ENCODE measurements at places on chromosomes 1 and 21.

DNA sequence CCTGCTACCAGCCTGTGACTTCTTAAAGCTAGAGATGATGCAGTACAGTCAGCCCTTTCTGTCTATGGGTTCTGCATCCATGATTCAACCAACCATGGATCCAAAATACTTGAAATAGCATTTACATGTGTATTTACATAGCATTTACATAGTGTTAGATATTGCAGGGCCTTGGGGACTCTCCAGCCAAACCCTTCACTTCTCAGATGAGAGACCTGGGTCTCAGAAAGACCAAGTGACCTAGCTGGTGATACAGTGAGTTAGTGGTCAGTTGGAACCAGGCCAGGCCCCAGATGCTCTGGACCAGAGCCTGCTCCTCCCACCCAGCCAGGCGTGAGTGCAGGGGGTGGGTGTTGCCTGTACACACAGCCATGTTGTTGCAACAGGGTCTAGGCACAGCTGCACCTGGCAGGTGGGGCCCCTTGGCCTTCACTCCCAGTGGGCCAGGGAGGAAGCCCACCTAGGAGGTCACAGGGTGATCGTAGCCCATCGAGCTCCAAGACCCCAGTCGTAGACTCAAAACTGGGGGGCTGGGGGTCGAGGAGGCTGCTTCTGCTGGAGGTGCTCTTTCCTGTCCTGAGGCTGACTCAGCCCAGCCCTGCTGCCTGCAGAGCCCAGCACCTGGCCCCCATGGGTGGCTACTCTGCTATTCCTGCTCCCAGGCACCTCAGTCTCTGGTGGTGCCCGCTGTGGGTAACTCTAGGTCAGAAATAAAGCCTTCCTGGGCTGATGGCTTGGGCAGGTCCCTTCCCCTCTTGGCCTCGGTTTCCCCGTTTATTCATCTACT lies 7.7 kb downstream of the TMEM61 start:
- DNase-seq: no peak

DNA sequence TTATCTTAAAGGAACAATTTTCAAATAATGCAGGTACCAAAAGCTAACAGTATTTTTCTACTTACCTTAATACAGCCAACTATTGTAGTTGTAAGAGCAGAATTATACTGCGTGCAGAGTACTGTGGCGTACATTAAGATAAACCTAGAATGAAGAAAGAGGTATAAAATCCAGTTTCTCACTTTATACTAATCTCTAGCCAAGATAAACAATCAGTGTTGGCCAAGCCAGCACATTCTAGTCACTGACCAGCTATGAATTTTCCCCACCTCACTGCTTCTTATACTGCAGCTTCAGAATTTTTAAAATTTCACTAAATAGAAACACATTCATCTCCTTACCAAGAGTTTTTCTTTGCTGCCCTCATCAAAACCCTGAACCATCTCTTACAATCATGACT lies 33.6 kb downstream of the SLC35D1 start:
- no peak for DNase-seq

GRCh38 chr1:200150006-200150405 lies 122.5 kb downstream of the NR5A2 start:
- DNase-seq: no peak

- no peak for DNase-seq
Measured at GRCh38 chr1:33878392-33878791, 14.5 kb downstream of the HMGB4 start.

GRCh38 chr1:154729577-154729976 lies 121.6 kb upstream of the ADAR start:
- no peak for DNase-seq

DNA sequence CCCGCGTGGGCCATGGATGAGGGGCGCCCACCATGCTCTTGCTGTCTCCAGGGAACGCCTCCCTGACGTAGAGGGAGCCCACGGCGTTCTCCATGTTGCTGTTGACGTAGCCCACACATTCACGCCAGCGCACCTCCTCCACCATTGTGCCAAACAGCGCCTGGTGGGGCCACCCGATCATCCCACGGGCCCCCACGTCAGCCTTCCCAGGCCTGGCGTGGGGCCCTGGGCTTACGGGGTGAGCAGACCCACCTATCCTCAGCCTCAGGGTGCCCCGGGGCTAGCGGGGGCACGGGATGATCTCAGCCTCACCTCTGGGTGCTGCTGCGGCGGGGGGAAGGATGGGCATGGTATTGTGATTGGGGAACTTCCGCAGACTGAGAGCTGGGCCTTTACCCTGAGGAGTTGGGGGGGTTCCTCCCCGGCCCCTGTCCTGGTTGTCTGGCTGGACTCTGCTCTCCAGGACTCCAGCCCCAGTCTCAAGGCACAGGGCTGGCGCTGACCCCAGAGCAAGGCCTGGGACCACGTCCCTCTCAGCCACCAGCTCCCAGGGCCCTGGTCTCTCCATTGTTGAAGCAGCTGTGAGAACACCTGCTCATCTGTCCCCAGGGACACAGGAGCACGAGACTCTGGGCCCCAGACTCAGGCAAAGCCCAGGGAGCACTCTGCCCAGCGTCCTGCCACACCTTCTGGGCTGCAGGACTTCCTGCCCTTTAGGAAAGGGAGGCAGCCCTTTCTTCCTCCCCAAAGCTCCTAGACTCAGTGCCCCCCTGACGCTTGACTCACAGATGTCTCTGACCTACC lies 10.2 kb downstream of the PRXL2B start:
- DNase-seq: no peak

- DNase-seq: no peak
Measured at GRCh38 chr1:109802901-109803561, 39.3 kb upstream of the EPS8L3 start.

GRCh38 chr21:32494934-32495709 lies 82.6 kb downstream of the EVA1C start:
- no peak for DNase-seq

DNA sequence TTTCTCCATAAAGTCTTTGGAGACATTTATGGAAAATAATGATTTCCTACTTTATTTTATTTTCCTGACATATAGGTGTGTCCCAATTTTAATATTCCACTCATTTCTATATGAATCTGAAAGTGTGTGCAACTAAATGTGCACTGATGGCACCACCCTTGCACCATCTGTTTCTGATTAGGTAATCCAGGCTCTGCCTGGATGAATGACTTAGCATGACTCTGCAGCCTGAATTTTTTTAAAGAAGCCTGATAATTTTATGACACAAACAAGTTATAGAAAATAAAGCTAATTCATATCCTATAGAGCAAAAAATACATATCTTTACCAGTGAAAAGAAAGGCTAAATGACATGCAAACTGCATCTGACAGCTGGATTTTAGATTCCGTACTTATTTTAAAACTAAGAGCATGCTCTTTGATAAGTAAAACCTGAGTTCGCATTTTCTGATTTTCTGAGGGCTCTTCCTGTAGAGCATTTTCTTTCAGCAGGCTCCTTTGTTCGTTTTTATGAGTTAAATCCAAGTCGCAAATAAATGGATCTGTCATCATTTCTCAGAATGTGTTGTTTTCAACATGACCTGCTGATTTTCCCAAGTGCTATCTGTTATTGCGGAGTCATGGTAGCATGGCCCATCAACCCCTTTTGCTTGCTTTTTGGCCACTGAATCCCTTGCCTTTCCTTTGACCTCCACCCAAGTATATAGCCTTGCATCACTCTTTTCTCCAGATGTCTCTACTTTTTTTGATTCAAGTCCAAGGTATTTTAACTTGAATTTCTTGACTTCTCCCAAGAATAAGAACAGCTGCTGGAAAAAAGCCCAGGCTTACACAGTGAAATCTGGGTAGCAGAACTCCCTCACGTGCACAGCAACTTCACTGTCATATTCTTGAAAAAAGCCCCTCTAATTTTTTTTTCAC lies 52.8 kb upstream of the LYPLAL1 start:
- DNase-seq: no peak

DNA sequence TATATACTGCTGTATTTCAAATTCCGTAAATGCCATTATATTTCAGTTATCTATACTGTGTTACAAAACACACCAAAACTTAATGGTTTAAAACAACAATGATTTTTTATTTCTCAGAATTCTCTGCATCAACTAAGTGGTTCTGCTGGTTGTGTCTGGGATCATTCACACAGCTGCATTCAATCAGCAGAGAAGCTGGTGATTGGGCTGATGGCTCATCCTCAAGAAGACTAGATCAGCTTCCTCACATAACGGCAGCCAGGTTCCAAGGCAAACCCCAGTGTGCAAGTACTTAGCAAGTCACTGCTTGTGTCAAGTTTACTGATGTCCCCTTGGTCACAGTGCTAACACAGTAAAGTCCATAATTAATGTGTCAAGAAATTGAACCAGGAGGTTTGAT lies 86.3 kb upstream of the VANGL1 start:
- DNase-seq: no peak

DNA sequence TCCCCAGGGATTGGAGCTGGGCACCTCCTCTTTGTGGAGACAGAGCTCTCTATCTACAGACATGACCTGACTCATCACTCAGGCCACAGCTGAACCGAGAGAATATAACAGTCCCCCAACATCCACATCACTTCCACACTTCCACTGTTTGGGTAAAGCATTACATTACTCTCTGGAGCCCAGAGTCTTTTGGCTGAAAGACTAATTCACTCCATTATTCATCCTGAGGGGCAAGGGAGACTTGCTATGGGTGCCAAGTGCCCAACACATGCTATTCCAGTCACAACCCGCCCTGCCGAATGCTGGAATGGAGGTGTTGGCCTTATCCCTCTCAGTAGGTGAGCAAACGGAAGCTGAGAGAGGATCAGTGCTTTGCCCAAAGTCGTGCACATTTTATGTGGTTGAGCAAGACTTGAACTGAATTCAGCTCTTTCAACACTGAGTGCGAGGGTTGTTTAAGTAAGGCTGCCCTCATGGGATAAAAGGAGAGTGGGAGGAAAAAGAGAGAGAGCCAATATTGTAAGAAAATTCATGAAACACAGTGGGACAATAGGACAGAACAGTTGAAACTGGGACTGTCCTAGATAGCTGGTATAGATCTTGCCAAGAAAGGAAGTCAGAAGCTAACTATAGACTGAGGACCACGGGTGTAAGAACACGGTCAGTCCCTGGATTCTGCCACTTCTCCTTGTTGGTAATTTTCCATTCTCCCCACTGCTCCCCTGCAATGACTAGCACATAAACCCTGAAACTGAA lies 13.5 kb upstream of the CHI3L1 start:
- DNase-seq: no peak

DNA sequence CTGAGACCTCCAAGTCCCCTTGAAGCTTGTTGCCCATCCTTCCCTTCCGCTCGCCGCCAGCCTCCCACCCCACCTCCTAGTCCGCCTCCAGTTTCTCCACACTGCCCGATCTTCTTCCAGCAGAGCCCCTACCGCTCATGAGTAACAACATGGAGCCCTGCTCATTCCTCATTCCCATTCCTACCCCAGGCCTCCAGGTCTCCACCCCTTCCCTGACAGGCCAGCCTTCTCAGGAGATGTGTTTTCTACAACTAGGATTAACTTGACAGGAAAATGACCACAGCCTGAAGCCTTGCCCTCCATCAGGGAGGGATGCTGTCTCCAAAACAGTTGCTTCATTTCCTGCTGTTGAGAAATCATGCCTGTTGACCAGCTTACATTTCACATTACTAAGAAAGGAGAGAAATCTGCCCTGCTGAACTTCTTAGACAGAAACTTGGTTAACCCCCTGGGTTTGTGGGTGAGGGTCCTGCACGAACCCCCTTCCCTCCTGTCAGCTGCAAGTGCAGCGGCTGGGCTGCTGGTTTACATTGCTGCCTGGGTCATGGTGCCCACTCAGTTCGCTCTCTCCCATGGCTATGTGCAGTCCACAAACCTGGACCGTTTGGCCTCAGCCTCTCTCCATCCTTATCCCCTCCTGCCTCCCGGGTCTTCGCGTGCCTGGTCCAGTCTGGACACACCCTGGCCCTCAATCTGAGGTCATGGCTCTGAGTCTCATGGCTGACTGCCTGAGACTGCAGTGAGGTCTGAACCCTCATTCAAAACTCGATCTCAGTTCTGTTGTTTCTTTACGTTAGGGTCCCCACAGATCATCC lies 16.1 kb upstream of the CHI3L1 start:
- no peak for DNase-seq

DNA sequence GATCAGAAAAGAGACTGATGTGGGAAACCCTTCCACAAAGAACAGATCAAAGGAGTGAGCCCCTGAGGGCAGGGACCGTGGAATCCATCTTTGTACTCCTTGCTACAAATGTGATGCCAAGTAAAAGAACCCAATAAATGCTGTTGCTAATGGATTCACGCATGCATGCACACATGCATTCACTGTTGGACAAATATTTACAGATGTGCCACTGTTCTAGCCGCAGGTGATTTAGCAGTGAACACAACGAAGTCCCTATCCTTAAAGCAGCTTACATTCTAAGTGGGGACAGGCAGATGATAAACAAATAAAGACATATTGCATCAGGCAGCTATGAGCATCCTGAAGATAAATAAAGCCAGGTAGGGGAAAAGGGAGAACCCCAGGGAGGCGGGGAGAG lies 67.8 kb downstream of the ITPKB start:
- no peak for DNase-seq

DNA sequence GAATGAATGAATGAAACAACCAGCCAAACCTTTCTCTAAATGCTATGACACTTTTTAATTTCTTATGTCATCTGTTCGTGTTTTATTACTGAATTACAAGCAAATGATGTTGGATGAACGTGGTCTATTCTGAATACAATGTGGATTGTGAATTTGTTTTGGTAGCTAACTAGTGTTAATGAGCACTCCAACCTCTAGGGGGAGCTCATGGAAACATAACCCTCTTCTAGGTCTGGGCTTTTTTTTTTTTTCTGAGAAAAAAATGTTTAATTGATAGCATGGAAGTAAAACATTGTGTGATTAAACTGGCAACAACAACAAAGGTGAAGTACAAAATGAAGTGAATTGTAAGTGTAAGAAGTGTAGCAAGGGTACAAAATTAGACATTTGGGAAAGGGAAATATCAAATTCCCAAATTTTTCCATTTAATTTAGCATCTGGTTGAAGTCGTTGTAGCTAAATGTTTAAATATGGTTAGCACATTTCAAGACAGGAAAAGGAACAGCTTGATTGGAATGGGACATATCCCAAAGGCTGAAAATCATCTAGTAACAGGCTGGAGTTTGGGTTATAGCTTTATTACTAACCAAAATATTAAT lies 42.6 kb upstream of the PTGS2 start:
- peak; percentile 4 for DNase-seq

DNA sequence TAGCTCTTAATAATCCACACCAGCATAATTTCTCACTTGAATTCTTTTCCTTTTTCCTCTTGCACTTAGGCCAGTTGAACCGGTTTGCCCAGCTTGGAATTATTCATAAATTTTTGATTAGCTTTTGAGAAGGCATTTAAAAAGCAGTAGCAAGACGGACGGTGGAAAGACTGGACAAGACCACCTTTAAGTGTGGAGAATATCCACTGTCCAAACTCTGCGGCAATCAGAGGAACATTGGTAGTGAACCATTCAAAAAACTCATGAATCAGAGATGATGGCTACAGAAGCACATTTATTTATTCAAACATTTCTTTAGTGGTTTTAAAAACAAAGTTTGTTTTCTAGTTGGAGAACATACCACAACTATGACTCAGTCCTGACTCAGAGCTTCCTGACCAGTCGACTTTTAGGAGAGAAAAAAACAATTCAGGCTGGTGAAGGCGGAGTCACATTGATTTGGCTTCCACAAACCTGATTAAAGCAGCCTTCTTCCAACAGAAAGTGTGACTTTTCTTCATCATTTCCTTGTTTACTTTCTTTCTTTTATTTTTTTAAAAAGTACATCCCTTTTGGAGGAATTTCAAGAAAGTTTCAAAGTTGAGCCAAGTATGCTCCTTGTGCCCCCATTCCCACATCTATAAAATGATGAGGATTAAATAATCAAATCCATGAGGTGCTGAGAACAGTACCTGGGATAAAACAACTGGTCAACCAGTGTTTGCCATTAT lies 128.8 kb downstream of the ADSS2 start:
- DNase-seq: peak; percentile 97
